ENCODE measurements at places on chromosomes 7 and 10. TPM values are rescaled to one million over a fixed set of nuclear protein-coding genes. Genes with fewer than 3 reads are reported as not detected.

AKR1C8 gene
- total RNA-seq: 0.09 TPM

DNA sequence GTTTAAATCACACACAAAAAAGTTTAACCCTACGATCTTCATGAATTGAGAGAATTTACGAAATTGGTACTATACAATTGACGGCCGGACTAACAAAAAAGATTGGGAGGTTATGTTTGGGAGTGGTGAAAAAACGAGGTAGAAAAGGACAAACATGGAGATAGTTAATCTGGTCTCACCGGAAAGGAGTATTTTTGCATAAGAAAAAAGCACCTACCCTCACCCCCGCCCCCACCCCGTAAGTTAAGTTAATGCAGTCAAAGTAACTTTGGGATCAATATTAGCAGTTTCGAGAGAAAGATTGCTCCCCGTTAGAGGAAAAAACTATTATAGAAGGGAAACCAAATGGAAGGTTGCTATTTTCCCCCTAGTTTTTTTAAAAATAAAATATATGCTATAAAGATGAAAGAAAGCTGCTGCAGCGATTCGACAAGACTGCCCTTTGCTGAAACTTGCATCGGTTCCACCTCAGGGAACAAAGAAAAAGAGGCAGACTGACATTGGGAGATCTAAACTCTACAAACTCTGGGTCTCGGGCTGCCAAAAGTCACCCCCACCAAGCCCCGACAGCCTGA is 3.5 kb downstream of the SP8 start:
- DNase-seq: no peak

DNA sequence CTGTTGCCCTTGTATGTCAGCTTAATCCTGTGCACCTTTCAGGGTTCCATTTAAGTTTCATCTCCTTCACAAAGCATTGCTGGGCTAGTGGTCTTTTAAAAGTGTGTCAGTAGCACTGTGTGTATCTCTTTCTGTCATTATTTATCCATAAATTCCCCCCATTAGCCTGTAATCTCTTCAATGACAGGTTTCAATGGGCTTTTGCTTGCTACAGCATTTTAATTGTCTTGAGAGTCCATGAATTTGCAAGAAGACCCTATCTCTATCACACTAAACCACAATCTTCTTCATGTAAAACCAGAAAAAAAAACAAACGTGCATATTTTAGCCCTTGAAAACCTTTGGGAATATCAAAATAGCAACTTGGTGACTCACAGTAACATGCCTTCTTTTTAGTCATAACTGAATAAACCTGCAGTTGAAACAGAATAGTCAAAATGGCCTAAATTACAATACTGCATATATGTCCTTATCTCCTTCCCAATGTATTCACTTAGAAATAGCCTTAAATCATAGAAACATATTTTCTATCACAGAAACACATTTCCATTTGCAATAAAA is 118.6 kb downstream of the PON1 start:
- DNase-seq: peak; percentile 77

DNA sequence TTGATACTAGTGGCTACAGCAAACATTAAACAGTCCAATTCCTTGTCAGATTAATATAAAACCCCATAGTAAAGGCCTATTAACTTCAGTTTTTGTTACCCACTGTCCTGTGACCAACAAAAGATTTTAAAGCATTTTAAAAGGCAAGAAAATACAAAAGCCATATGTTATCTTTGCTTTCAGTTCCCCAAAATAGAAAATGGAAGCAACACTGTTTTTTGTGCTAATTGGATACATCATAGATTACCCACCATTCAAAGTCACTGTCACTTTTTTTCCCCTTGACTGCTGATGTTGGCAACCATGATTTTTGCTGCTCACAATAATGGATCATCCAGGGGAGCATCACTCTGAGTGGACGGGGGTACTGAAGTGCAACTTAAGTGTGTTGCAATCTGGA is 52.4 kb upstream of the TMEM140 start:
- DNase-seq: no peak

DNA sequence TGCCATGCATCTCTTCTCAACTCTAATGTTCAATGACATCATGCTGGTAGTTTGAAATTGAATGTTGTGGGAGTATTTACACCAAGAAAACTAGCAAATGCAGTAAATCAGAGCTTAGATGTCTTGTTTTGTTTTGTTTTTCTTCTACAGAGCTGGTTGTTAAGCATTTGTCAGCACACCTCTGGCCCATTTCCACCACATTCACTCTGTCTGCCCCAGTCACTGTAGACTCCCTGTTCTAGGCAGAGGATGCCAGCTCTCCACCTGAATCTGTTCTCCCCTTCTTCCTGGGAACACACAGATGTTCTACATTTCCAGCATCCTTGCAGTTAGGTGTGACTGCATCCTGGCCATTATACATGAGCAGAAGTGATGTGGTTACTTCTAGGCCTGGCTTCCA is 4.1 kb upstream of the ARHGAP22 start:
- no peak for DNase-seq
